HepG2 (cell line): ENCODE measurements at places on chromosomes 2 and 18. TPM values are rescaled to one million over a fixed set of nuclear protein-coding genes. Genes with fewer than 3 reads are reported as not detected.
A peak's percentile ranks its signal among the peaks of the same experiment; 100 is the strongest.

GRCh38 chr2:98872526-98872925 is 63.5 kb downstream of the CRACDL start:
- H3K36me3 ChIP-seq: no peaks in the 10 kb centered on the region
- no peak for DNase-seq
- peaks cover 23% of the 10 kb centered on the region for H3K4me1 ChIP-seq
- H3K27me3 ChIP-seq: peaks cover 1% of the 10 kb centered on the region; the same call in 1 of the 2 replicates

DNA sequence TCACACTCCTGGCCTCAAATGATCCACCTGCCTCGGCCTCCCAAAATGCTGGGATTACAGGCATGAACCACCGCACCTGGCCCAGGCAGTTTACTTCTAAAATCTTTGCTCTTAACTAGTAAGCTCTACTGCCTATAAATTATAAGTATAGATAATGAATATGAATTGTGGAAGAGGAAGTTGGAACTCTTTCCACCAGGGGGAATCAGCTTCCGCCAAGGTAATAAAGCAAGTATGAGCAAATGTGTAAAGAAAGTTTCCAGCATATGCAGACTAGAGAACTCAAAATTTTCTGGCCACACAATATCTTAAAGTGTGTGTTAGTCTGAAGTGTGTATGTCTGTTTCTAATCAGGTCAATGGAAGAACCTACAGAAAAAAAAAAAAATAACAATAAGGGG is 68.1 kb downstream of the RMDN2 start:
- no peaks in the 10 kb centered on the region for H3K36me3 ChIP-seq
- no peak for DNase-seq
- no peaks in the 10 kb centered on the region for H3K27me3 ChIP-seq
- peaks cover 6% of the 10 kb centered on the region; the same call in 1 of the 2 replicates for H3K4me1 ChIP-seq
- no peak overlapping the region for H3K4me3 ChIP-seq
- no peak overlapping the region for H3K27ac ChIP-seq

DNA sequence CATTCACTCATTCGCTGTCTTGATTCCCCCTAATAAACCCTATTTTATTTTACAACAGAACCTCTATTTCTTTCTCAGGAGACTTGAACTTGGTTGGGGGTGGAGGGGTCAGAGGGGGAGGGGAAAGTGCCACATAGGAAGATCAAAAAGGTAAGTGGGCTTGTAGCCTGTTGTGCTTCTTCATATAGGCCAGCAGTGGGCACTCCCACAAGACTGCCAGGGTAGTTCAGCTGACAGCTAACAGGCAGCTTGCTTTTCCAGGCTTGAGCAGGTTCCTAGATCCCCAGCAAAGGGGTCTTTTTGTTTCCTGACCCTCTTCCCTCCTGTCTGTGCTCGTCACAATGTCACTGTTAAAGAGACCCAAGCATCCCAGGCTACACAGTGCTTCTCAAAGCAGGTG is 829 bp upstream of the KIAA2012 start:
- 0 out of 2 replicates have a peak, but pooled peaks cover 6% of the 10 kb centered on the region for H3K4me1 ChIP-seq
- H3K27me3 ChIP-seq: no peaks in the 10 kb centered on the region; the same call in 1 of the 2 replicates
- peak; percentile 20 for DNase-seq
- no peak overlapping the region for H3K4me3 ChIP-seq
- no peak overlapping the region for H3K27ac ChIP-seq
- no peaks in the 10 kb centered on the region for H3K36me3 ChIP-seq

GRCh38 chr2:231348704-231349373 is 46.7 kb upstream of the B3GNT7 start:
- H3K4me1 ChIP-seq: 0 out of 2 replicates have a peak, but pooled peaks cover 4% of the 10 kb centered on the region
- H3K36me3 ChIP-seq: no peaks in the 10 kb centered on the region

DNA sequence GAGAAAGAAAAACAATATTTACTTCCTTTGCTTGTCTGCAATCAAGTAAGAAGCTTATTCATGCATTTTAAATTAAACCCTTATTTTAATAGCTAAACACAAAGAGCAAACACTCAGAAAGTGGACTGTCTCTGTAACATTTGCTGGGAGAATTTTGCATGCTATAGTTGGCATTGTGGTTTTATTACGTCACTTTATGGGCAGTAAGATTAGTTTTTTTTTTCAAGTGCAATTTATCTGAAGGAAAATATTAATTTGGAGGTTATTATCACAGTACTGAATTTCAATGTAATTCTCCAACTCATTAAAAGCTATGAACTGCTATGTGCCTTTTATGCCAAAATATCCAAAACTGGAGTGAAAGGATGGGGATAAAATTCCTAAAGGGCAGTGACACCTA is 103.3 kb downstream of the TMEFF2 start:
- H3K4me3 ChIP-seq: no peak overlapping the region
- H3K4me1 ChIP-seq: no peaks in the 10 kb centered on the region
- no peaks in the 10 kb centered on the region for H3K27me3 ChIP-seq
- no peak overlapping the region for H3K27ac ChIP-seq
- H3K36me3 ChIP-seq: no peaks in the 10 kb centered on the region
- no peak for DNase-seq

DNA sequence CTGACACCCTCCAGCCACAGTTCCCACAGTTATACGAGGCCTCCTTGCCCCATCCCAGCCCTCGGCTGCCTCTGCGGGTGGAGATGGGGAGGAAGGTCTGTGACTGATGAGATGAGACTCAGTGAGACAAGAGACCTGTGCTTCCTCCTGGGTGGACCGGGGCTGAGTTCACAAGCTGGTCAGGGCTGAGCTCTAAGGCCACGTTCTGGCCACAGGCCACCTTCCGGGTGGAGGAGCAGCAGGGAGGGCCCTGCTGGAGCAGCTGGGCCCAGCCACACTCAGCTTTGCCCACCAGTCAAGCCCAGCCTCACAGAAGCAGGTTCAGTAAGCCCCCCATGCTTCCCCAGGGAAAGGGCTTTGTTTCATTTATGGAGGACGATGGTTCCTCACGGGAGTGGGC is 214.7 kb downstream of the ANKRD30B start:
- no peak overlapping the region for H3K4me3 ChIP-seq
- H3K27me3 ChIP-seq: no peaks in the 10 kb centered on the region
- no peaks in the 10 kb centered on the region for H3K4me1 ChIP-seq

DNA sequence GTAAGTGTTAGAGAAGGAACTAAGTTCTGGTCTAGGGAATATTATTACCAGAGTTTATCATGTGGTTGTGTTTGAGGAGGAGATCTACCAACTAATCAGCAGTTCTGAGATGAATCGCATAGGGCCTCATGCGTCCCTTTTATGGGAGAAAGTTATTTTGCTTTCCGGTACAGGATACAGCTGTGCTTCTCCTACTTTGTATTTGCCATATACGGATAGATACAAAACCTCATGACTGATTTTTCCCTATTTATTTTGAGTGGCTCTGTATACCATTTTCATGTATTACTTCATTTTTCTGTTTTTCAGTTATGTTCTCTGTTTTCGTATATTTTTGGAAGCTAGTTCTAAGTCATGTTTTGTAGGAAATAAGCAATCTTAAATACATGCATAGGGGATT is 66.8 kb downstream of the ACSL3 start:
- no peak for DNase-seq
- no peak overlapping the region for H3K4me3 ChIP-seq
- H3K36me3 ChIP-seq: peaks cover 83% of the 10 kb centered on the region
- no peaks in the 10 kb centered on the region for H3K27me3 ChIP-seq
- no peak overlapping the region for H3K27ac ChIP-seq
- no peaks in the 10 kb centered on the region for H3K4me1 ChIP-seq

DNA sequence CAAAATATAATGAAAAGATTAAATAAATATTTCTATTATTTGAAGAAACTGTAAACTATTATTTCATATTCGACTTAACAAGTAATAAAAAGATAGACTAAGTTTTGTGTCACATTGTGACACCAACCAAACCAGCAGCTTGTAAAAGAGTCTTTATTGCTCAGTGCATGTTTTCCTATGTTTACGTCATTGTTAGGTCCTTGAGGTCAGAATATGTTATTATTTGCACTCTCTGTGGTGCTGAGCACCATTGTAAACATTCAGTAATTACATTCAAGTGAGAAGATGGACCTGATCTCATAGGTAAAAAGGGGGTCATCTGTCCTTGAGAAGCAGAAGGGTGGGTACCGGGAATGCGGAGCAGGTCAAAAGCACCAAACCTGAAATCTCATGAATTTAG is 1999.1 kb upstream of the CELF4 start:
- no peaks in the 10 kb centered on the region for H3K27me3 ChIP-seq
- no peaks in the 10 kb centered on the region for H3K4me1 ChIP-seq
- H3K36me3 ChIP-seq: no peaks in the 10 kb centered on the region
- DNase-seq: no peak
- no peak overlapping the region for H3K4me3 ChIP-seq

- H3K27ac ChIP-seq: no peak overlapping the region
- H3K27me3 ChIP-seq: no peaks in the 10 kb centered on the region
- H3K4me3 ChIP-seq: no peak overlapping the region
- H3K4me1 ChIP-seq: no peaks in the 10 kb centered on the region
Observed at GRCh38 chr18:52323802-52324201, 16.2 kb upstream of the DCC start.

DNA sequence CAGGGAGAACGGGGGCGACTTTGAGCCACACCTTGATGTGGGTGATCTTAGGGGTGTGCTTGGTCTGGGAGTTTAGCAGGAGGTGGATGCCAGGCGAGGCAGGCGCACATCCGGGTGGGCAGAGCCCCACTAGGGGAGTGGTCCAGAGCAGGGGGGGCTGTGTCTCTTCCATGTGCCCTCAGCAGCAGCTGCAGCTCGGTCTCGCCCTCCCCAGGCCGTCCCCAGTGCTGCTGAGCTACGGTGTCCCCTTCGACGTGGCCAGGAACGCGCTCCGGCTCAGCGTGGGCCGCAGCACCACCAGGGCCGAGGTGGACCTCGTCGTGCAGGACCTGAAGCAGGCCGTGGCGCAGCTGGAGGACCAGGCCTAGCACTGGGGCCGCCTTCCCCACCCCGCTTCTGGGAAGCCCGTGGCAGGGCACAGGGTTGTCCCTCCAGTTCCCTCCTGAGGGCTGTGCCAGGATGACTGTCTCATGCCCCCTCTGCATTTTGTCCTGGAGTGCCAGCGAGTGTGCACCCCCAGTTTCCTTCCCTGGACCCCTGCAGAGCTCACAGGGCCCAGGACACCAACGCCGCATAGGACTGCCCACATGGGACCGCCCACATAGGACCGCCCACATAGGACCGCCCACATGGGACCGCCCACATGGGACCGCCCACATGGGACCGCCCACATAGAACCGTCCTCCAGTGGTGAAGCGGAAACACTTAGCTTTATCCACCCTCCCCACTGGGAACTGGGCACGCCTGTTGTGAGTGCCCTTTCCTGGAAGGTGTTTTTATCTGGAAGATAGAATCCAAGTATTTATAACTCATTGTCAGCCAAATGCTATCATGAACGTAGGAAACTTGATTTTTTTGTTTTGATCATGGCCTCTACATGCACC is 1.9 kb upstream of the ESPNL start:
- no peak overlapping the region for H3K4me3 ChIP-seq
- 0 out of 2 replicates have a peak, but pooled peaks cover 2% of the 10 kb centered on the region for H3K36me3 ChIP-seq

DNA sequence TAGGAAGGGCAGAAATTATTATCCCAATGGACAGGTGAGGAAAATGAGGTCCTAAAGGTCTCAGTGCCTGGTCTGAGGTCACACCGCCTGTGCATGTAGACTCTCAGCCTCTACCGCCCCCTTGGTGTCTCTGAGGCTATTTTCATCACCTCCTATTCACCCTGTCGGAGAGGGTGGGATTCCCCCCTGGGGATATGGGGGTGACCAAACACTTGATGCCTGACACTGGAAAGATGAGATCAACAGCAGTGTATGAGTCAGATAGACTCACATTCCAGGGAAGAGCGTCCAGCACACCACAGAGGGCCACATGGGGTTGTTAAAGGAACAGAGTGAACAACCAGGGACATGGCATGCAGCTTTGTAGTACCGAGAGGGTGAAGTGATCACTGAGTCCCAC is 199.7 kb downstream of the SMAD2 start:
- H3K4me3 ChIP-seq: no peak overlapping the region
- no peaks in the 10 kb centered on the region for H3K36me3 ChIP-seq
- H3K27me3 ChIP-seq: peaks cover 23% of the 10 kb centered on the region; the same call in 2 of the 3 replicates
- DNase-seq: no peak
- no peak overlapping the region for H3K27ac ChIP-seq

- no peaks in the 10 kb centered on the region for H3K4me1 ChIP-seq
- no peaks in the 10 kb centered on the region for H3K36me3 ChIP-seq
- no peak overlapping the region for H3K4me3 ChIP-seq
- no peak for DNase-seq
- H3K27ac ChIP-seq: no peak overlapping the region
Observed at GRCh38 chr2:165348441-165348840, 109.2 kb downstream of the SCN2A start.

DNA sequence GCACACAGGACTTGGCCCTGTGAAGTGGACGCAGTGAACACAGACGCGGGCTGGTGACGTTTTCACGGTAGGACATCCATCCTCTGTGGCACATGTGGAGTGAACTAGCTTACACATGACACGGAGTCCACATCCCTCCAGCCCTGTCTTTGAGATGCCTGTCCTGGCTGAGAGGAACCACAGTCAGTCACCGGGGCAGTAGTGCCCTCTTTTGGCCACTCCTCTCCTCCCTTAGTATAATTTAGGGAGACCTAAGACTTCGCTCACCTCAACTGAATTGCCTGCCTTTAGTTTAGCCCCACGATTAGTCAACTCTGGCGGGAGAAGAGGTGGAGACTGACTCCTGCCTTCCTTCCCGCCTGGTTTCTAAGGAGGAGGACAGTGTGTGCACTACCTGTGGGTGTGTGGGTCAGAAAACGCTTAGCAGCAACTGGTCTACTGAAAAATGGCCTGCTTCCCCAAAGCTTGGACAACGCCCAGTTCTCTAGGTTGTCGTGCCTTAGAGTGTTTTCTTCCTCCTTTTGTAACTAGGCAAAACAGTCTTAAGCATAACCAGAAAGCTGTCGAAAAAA is 70.6 kb downstream of the MBP start:
- H3K4me1 ChIP-seq: peaks cover 6% of the 10 kb centered on the region
- no peaks in the 10 kb centered on the region; the same call in 2 of the 3 replicates for H3K36me3 ChIP-seq
- H3K4me3 ChIP-seq: no peak overlapping the region
- no peaks in the 10 kb centered on the region for H3K27me3 ChIP-seq
- no peak for DNase-seq
- H3K27ac ChIP-seq: no peak overlapping the region

GRCh38 chr2:152456262-152456661 is 121.3 kb downstream of the FMNL2 start:
- no peaks in the 10 kb centered on the region; the same call in 1 of the 2 replicates for H3K36me3 ChIP-seq
- no peak overlapping the region for H3K27ac ChIP-seq
- H3K4me3 ChIP-seq: no peak overlapping the region
- peaks cover 63% of the 10 kb centered on the region for H3K4me1 ChIP-seq
- H3K27me3 ChIP-seq: no peaks in the 10 kb centered on the region
- peak; percentile 52 for DNase-seq

- H3K4me1 ChIP-seq: no peaks in the 10 kb centered on the region
- H3K27me3 ChIP-seq: no peaks in the 10 kb centered on the region
- DNase-seq: no peak
- H3K27ac ChIP-seq: no peak overlapping the region
- H3K36me3 ChIP-seq: no peaks in the 10 kb centered on the region
Observed at GRCh38 chr2:40353231-40353630, 98.7 kb downstream of the SLC8A1 start.

Gene FAM168B
- total RNA-seq: 63.7 and 64.5 TPM in 2 replicates

Gene HRH4
- total RNA-seq: not detected in 2 replicates

Gene ATP6V1C2
- 0.04 TPM in 1 of 2 replicates, not detected in the other for total RNA-seq

Gene KRTCAP3
- 2.1 TPM in 1 of 2 replicates, not detected in the other for total RNA-seq

Gene PARD3B
- total RNA-seq: 1.2 and 2.3 TPM in 2 replicates

Gene KCNE4
- total RNA-seq: not detected in 2 replicates

Gene PLA2R1
- not detected in 2 replicates for total RNA-seq

Gene SCN9A
- 11.8 and 15.3 TPM in 2 replicates for total RNA-seq

Gene MAL
- not detected in 2 replicates for total RNA-seq

Gene UCN
- total RNA-seq: 0.36 and 1.2 TPM in 2 replicates

Gene RAPGEF4
- total RNA-seq: 0.91 TPM in 2 replicates
